ENCODE measurements at places on chromosomes 6 and 20.

GRCh38 chr20:34180460-34181120 is 60.6 kb upstream of the ASIP start:
- no peak for DNase-seq

- no peak for DNase-seq
Observed at GRCh38 chr20:52348434-52348833, 156.9 kb upstream of the ZFP64 start.

DNA sequence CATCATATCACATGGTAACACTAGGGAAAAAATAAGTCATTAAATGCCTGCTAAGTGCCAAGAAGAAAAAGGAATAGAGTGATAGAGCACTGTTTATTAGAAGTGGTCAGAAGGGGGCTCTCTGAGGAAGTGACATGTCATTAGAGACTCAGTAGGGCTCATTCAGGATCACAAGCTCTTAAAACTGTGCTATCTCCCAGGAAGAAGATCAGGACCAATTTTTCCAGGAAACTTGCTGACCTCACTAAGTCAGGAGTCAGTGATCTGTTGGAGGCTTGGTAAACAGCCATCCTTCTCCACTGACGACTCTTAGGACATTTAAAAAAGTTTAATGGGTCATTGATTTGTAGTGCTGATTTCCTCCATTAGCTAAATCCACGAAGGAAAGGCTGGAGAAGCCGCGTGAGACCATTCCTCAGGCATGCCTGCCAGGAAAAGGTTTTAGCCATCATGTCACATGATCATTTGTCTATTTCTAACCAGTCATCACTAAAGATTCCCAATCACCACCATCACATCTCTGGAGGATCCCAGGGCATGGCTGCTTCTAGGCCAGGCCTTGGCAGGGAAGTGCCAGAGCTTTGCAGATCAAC is 5.9 kb upstream of the PTPN1 start:
- DNase-seq = no peak

DNA sequence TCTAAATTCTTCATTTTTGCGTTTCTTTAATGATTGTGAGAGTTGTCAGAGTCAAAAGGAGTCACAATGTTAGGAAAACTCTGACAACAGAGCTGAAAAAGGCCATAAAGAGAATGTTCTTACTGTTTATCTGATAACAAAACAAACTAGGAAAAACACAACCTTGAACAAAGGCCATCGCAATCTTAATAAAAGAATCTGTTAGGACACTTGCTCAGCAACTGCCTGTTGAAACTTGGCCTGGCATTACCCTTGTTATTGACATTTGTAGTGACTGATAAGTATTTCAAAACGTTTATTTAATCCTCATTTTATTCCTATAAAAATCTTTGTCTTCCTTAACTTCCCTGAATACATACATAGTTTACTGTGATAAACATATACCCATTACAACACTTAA is 15.7 kb downstream of the GSTA1 start:
- DNase-seq = no peak

- no peak for DNase-seq
Observed at GRCh38 chr20:58019027-58019849, 209.2 kb downstream of the ANKRD60 start.

DNA sequence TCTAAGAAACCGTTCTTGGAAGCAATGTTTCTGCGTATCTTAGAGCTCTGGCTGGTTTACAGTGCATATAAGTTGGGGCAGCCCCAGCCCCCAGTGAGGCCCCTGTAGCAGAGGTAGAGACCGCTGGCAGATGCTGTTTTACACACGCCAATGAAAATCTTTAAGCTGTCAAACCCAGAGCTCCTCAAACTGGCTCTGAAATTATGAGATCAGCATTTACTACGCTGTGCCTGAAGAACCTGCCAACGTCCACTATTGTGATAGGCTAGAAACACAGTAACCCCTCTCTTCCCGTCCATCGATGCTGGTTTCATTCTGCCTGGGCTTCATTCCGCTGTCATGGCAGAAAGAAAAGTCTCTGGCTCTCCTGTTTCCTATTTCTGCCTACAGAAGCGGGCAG is 160.6 kb downstream of the SMOC2 start:
- no peak for DNase-seq
